ENCODE measurements at places on chromosomes 13 and 19.

GRCh38 chr19:4229179-4229931 is at the start of gene EBI3:
Gene EBI3 (plus strand): TSS chr19:4229523. CDS start chr19:4229551, 28 bp downstream.
- DNase-seq = no peak

DNA sequence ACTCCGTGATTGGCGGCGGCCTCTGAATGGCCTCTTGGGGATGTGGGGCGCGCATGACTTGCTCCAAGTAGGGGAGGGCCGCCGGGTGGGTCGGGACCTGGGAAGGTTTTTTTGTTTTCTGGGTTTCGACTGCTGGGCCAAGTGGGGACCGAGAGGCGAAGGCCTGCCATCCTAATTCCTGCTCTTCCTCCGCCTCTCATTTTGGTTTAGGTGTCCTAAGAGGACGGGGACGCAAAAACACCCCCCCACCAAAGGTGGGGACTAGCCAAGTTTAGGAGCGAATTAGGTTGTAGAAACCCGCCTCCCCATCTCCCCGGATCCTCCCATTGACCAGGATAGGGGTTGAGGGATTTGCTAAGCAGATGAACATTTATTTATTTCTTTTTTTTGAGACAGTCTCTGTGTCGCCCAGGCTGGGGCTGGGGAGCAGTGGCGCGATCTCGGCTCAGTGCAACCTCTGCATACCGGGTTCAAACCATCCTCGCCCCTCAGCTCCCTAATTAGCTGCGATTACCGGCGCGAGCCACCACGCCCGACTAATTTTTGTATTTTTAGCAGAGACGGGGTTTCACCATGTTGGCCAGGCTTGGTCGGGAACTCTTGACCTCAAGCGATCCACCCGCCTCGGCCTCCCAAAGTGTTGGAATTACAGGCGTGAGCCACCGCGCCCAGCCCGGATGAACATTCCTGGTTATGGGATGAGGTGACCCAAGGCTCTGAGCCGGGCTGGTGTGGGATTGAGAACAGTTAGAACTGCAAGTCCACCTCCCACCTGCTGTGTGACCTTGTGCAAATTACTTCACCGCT is 838 bp downstream of the PPP2R1A start:
- DNase-seq = no peak

DNA sequence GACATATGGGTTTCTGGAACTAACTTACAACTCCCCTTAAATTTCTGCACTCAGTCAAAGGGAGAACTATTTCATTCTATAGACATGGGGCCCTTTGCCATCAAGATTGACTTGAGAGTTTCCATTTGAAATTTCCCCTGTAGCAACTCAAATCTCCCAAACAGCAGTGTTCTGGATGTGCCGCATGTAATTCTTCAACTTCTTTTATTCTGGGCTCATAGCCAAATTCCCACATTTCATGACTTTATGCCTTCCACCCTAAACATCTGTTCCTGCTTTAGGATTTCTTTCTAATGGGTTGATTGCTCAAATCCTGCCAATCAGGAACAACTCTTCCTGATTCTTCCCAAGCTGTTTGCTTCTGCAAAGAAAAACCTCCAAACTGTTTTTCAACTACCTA is 336.0 kb downstream of the TBC1D4 start:
- no peak for DNase-seq

GRCh38 chr13:21799671-21800070 is 128.8 kb downstream of the FGF9 start:
- DNase-seq = no peak

- no peak for DNase-seq
Measured at GRCh38 chr13:59279028-59279427, 884.7 kb downstream of the DIAPH3 start.

DNA sequence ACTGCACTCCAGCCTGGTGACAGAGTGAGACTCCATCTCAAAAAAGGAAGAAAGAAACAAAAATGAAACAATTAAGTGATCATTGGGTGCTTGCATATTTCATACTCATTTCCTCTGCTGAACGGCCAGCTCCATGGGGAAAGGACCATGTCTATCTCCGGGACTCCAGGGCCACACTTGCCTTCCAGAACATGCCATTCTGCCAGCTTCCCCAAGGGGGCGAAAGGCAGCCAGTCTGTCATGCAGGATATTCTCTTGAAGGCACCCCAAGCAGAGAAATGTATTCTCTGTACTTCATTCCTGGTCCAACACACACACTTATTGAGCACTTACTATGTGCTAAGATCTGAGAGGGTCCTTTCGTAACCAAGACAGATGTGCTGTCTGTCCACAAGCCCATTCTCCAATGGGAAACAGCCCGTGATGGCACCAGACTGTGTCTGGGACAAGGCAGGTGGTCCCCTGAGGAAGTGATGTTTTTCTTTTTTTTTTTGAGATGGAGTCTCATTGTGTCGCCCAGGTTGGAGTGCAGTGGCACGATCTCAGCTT is 10.2 kb upstream of the CARM1 start:
- DNase-seq = no peak

DNA sequence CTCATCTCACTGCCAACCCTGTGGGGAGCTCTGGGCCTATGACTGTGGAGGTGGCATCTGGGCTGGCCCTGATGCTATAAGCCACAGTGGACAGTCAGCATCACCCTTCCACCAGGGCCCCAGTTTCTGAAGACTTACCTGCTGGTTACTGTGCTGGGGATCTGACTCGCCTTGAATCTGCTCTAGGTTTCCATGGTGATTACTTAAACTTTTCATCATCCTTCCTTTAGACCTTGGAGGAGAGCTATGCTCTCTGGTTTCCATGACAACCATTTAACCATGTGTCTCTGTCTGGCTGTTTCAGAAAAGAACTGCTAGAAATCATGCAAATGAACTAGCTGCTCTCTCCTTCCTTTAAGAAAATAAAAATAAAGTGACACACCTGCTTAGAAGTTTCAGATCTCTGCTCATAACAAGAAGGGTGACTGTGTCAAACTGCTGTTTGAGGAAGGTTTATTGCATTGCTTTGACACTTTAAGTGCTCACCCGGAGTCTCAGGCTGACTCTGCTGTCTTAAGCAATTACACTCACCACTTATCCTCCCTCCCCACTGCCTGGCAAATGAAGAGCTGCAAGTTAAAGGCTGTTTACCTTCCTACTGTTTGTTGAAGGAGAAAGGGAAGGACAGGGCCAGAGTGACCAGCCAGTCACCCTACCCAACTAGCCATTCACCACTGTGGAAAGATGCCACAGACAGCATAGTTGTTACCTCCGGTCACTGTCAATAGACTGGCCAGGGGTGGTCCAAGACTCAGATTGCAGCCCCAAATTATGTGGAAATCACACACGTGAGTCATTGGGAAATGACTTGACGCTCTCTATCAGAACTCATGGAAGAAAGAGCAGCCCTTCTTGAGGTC is 87.6 kb downstream of the HSPH1 start:
- no peak for DNase-seq

GRCh38 chr19:30733826-30734550 is 361.8 kb downstream of the ZNF536 start:
- DNase-seq = no peak

DNA sequence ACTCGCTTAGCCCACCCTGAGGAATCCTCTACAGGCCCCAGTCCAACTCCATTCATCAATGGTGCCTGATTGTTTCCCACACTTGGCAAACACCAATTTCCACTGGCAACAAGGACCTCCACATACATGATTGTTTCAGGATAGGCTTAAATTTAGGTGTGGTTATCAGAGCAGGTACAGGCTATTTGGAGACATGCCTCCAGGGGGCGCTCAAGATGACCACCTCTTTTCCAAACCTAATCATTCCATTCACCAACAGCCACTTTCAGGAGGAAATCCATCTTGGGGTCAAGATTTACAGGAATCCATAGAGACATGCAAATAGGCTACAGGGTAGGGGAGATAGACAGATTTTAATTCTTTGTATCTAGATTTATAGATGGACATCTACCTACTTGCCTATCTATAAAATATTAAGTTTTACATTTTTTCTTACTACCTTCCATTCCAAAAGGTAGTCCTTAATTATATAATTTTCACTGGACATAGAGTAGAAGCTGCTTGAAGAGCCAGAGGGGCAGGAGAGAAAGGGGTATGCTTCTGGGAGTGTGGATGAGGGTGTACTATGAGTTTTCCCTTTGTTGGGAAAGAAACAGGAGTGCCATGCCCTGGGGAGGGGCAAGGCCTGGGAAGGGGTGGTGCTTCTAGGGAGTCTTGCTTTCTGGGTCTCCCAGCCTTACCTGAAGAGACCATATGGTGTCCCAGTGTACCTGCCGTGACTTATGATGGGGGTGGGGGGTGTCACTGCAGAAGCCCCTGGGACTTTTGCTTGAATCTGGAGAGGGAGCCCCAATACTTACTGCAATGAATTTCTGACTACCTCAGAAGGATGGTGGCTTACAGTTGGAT is 14.1 kb upstream of the PCDH8 start:
- DNase-seq = no peak

DNA sequence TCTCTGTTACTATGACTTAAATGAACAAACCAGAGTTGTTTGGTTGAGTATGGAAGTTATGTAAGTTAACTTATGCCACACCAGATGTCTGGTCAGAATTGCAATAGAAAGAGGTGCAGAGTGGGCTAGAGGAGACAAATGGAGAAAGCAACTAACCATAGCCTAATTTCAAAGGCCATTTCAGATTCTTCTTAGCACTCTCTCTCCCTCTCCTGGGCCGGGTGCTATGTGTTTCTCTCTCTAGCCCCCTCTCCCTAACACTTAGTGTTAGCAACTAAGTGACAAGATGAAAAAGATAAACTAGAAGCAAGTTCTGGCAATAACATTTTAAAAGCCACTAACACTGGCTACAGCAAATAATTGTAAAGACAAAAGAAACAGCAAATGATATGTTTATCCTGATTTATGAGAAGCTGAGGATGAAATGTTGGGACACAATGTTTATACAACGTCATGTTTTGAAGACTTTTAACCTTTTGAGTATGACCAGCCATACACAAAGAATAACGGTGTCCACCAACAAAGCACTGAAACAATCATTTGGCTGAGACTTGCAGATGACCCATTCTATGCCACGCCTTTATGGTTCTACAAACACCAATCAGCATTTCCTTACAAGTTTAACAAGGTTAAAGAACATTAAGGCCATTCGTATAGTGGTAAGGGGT is 18.6 kb downstream of the SERPINE3 start:
- no peak for DNase-seq

DNA sequence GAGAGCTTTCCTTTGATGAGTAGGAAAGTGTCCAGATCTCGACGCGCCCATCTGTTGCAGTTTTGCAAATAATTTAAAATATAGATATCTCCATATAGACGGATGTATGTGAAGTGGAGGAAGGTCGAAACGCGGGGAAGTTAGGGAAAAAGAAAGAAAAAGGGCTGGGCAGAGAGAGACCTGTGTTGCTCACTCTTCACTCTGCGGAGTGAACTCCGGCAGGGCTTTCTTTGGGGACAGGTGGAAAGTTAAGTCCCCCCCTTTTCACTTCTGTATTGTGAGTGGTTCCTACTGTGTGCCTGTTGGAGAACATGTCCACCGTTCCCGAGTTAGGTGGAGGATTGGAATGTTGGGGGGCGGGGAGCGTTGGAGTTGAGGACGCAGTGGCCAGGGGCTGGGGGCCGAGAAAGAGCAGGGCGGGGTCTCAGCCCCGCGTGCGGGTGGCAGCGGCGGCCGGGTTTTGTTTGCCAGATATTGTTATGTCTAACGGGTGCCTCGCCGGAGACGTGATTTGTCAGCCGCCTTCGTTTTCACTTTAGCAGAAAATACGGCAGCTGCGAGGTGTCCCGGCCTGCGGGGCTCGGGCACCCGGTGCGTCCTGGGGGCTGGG is 145.1 kb upstream of the ZNF536 start:
- no peak for DNase-seq

DNA sequence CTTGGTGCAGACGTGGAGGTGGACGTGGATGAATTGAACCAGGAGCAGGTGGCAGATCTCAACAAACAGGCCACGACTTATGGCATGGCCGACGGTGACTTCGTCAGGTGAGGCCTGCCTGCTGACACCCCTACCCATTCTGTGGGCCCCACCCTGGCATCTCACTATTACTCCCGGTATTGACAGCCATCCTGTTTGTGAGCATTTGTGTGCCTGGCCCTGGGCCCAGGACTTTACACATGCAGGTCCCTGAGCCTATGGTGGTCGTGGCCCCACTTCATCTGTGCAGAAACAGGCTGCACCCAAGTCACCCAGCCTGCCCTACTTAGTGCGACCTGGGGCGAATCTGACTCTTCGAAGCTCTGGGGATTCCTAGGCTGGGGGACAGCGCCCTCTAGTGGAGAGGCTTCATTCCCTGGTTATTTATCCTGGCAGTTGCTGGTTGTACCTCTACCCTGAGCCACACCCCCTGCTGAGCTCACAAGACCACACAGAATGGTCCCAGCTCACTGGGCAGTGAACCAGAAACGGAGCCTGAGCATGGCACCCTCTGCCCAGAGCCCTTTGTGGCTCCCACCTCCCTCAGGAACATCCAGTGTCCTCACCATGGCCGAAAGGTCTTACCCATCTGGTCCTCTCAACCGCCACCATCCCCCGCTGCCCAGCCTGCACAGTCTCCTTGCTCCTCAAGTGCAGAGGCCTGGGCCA is 16.9 kb downstream of the ZNF296 start:
- peak; percentile 85 for DNase-seq

DNA sequence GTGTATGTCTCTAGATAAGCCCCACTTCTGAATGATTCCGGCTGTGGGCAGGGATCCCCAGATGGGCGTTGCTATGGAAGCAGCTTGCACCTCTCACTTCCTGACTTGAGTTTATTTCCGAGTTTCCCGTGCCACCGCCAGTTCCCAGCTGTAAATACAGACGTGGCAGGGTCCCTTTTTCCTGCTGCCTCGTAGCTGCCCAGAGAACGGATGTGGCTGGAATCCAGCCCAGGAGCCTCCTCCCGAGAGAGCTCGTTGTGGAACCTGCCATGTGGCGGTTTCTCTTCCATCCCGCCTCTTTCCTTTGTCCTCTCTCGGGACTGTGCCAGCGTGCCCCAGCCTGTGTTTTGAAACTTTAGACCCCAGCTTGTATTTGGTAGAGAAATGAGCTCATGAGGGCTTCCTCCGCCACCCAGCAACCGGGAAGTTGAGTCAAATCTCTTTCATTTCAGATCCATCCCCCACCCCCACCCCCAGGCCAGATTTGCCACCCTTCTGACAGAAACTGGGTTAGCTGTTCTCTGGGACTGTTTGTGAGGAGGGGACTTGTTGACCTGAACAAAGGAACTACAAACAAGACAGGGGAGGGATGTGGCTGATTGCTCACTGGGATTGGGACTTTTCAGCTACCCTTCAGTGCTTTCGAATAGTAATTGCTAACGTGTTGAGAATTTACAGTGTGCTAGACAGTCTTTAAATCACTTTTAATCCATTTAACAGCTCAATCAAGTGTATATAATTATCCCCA is 96.6 kb downstream of the SIPA1L3 start:
- DNase-seq = no peak

DNA sequence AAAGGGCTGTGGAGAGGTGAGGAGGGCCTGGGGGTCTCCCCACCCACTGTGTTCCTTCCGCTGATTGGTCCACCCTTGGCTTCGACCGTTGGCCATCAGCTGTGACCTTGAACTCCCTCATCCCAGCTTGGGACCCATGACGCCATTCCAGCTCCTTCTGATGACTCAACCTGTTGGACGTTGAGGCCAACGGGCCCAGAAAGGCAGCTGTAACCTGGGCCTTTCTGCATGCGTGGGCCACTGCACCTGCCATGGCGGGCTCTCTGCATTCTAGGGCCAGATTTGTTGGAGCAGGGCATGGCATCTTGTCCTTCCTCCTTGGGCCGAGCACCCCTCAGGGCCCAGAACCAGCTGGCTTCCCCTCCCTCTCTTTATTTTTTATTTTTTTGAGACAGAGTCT is 30.2 kb downstream of the PEX11G start:
- DNase-seq = no peak
